Activated CD8-positive, alpha-beta memory T cell treated with anti-CD3 and anti-CD28 coated beads, Interleukin-2, amount 10 ng/mL, durations not matched to agents 7 days and 5 days (primary cell): ENCODE measurements at places on chromosomes 2 and 18.

- H3K4me1 ChIP-seq, result peaks cover 14% of the 10 kb centered on the region
- no peaks in the 10 kb centered on the region for H3K36me3 ChIP-seq
- no peak overlapping the region for H3K4me3 ChIP-seq
- no peaks in the 10 kb centered on the region for H3K27me3 ChIP-seq
Measured at GRCh38 chr2:31240381-31241365, 6.7 kb downstream of the EHD3 start.

- no peak for DNase-seq
- H3K4me3 ChIP-seq, result no peak overlapping the region
- no peak overlapping the region for H3K27ac ChIP-seq
- H3K27me3 ChIP-seq, result peaks cover 15% of the 10 kb centered on the region
- no peaks in the 10 kb centered on the region for H3K4me1 ChIP-seq
Measured at GRCh38 chr2:119229716-119230115, 6.1 kb downstream of the STEAP3 start.

DNA sequence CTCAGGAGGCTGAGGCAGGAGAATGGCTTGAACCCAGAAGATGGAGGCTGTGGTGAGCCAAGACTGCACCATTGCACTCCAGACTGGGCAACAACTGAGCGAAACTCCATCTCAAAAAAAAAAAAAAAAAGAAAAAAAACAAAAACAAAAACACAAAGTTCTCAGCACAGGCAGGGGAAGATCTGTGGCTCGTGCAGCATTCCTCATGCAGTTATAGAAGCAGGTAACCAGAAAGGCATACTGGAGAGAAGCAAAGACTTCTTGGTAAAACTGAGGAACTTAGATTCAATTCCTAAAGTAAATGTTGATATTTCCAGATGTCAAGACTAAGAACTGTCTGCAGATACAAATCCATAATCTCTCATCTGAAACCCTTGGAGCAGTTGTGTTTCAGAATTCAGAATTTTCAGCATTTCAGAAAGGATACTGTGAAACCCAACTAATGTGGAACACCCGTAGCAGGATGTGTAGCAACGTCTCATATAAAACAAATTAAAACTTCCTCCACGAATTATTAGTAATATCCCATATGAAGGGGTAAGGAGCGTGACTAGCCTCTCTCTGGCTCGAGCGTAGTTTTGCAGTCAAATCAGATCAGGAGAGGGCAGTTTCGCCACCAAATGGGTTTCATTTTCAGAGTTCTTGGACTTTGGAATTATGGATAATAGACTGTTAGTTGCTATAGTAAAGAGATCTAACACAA, 13.2 kb upstream of the SLC25A52 start:
- H3K27ac ChIP-seq, result no peak overlapping the region
- no peaks in the 10 kb centered on the region for H3K4me1 ChIP-seq
- H3K4me3 ChIP-seq, result no peak overlapping the region
- peaks cover under 1% of the 10 kb centered on the region for H3K27me3 ChIP-seq

DNA sequence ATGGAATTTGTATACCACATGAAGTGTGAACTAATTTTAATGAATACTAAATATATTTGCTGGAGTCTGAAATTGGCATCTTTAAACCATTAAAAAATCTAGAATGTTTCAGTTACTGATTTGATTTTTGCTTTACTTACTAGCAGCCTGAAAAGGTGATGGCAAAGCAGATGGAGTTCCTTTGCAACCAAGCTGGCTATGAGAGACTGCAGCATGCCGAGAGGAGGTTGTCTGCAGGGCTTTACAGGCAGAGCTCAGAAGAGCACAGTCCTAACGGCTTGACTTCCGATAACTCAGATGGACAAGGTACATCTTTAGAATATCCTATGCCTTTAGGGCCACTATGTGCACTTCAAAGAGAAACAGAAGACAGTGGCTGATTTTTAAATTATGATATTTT, 36.5 kb downstream of the NAB1 start:
- H3K4me1 ChIP-seq, result peaks cover 5% of the 10 kb centered on the region
- no peaks in the 10 kb centered on the region for H3K27me3 ChIP-seq
- peaks cover 38% of the 10 kb centered on the region for H3K36me3 ChIP-seq
- no peak for DNase-seq

GRCh38 chr2:241565411-241565810, 6.9 kb downstream of the BOK start:
- DNase-seq, result no peak
- no peak overlapping the region for H3K4me3 ChIP-seq
- H3K27me3 ChIP-seq, result peaks cover 4% of the 10 kb centered on the region
- H3K27ac ChIP-seq, result no peak overlapping the region
- H3K36me3 ChIP-seq, result no peaks in the 10 kb centered on the region

DNA sequence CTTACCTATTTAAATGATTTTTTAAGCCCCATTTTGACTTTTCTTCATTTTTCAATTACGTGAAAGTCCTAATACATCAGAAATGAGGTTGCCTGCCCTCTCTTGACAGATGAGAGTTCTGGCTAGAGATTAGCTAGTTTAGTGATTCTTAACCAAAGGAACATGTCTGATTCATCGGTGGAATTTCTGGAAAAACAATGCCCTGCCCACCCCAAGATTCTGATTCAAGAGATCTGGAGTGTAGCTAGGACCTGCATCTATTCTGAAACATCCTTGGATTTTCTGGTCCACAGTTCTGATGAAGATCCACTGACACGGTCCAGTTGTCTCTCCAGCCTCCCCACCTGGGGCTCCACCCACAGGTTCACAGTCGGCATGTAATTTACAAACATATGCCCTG, 111.2 kb downstream of the KLF7 start:
- H3K27me3 ChIP-seq, result peaks cover 10% of the 10 kb centered on the region
- H3K36me3 ChIP-seq, result no peaks in the 10 kb centered on the region
- H3K4me3 ChIP-seq, result no peak overlapping the region
- no peak for DNase-seq
- no peaks in the 10 kb centered on the region for H3K4me1 ChIP-seq
